AG10803 (cell line): ENCODE measurements at places on chromosomes 1 and 21.

DNA sequence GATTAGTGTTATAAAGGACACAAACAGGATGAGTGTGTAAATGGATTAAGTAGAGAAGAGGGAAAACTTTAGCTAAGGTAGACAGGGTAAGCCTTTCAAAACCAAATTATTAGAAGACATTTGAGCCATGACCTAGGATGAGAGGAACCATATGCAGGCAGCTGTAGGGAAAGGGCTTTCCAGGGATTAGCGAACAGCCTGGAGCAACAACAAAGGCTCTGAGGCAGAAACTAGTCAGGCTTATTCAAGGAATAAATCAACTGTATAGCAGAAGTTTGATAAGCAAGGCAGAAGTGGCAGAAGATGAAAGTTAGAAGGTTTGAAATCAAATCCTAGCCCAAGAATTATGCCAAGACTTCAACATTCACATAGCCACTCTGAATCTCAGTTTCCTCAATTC lies 21.3 kb downstream of the AIDA start:
- no peak for DNase-seq

DNA sequence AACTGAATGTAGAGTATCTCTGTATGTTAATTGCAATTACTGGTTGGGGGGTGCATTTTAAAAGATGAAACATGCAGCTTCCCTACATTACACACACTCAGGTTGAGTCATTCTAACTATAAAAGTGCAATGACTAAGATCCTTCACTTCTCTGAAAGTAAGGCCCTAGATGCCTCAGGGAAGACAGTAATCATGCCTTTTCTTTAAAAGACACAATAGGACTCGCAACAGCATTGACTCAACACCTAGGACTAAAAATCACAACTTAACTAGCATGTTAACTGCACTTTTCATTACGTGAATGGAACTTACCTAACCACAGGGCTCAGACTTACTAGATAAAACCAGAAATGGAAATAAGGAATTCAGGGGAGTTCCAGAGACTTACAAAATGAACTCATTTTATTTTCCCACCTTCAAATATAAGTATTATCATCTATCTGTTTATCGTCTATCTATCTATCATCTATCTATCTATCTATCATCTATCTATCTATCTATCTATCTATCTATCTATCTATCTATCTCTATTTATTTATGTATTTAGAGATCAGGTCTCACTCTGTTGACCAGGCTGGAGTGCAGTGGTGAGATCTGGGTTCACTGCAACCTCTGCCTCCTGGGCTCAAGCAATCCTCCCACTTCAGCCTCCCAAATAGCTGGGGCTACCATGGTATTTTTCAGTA lies 47.8 kb downstream of the CHML start:
- peak; percentile 28 for DNase-seq

GRCh38 chr1:8745749-8746390 lies 71.6 kb downstream of the RERE start:
- DNase-seq = no peak

DNA sequence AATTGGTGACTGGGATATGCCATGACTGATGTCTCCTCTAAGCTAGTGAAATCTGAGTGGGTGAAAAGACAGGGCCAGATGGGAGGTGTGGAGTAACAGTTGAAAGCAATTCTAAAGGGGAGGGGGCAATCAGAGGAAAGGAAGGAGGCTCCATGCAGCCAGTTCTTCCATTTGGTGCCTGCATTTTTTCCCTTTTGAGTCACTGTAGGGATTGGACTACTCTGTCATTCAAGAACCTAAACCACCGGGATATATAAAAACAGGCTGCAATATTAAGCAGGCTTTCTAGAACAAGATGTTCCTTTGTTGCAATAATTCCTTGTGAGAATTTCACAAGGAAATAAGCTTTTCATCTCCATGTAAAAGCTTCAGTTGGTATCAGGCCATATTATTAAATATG lies 18.3 kb downstream of the CLIC6 start:
- DNase-seq = no peak
